ENCODE measurements at places on chromosomes 5 and 9.

- no peak for DNase-seq
Observed at GRCh38 chr9:107492381-107492970, 2.9 kb upstream of the KLF4 start.

- DNase-seq = no peak
Observed at GRCh38 chr9:12759761-12760160, 15.1 kb upstream of the LURAP1L start.

DNA sequence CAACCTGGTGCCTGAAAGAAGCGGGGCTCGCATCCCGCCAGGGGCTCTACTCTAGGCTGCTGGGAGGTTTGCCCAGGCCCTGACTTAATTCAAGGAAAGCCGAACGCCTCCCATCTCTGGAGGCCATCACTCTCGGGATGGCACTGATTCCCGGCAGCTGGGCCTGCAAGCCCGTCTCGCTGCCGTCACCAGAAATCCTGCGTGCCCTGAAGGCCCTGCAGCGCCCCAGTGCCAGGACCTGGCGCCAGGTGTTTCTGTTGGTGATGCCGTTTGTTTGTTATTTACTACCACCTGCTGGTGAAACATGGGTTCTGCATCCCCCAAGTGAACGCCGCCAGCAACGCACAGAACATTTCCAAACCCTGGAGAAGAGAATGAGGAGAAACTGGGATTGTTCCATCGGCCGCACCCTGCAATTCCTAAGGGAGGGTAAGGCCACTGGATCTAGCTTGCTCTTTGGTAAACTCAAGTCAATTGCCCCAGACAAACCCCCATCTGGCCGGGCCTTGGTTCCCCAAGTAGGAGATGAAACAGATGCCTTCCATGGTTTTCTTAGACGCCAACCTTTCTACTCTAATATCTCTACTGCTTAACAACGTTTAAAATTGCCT, 77.9 kb downstream of the AK8 start:
- DNase-seq = peak; percentile 13

DNA sequence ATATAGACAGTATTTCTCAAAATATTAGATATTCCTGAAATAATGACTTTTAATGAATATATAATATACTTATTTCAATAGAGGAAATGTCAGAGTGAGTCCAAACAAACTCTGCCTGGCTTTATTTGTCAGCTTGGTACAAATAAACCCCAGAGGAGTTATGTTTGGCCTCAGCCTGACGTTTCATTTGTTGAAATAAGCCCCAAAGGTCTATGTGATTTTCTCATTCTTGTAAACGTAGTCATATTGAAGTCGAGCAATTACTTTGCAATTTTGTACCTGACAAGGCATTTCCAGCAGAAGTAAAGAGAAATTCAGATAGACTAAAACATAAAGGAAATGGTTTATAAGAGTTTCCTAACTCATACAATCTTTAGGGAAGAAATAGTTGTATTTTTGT, 57.9 kb downstream of the MCCC2 start:
- no peak for DNase-seq

DNA sequence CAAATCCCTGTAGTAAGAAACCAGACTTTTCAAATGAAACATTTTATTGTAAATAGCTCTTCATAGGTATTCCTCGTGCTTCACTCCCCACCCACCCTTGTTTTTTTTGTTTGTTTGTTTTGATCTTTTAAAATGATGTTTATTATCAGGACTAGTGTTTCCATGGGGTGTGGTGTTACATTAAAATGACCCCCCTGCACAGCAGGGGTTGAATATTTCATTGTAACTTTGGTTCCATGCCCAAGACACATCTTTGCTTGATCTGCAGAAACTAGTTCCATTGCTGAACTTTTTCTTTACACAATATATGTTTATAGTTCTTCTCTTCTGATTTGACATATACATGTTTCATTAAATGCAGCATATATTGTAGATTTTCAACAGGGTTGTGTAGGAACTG, 81.3 kb upstream of the DPYSL3 start:
- DNase-seq = no peak

DNA sequence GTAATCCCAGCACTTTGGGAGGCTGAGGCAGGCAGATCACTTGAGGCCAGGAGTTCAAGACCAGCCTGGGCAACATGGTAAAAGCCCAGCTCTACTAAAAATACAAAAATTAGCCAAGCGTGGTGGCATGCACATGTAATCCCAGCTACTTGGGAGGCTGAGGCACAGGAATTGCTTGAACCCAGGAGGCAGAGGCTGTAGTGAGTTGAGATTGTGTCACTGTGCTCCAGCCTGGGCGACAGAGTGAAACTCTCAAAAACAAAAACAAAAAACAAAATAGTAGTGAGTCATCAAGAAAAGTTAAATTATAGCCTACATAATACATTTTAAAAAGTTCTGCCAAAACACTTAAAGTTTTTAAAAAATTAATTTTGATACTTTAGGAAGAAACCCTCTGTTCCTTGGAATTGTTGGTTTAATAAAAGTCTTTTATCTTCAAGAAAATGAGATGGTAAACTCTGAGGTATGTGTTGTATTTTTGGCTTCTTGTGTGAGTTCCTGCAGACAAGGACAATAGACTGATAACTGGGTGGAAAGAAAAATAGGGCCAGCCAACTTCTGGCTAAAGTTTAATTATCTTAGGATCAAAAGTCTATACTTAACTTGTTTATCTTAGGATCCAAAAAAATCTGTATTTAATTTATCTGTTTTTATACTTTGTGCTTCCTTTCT, 9.3 kb downstream of the RUSC2 start:
- DNase-seq = no peak

GRCh38 chr5:114255260-114255659, 106.6 kb upstream of the KCNN2 start:
- no peak for DNase-seq

DNA sequence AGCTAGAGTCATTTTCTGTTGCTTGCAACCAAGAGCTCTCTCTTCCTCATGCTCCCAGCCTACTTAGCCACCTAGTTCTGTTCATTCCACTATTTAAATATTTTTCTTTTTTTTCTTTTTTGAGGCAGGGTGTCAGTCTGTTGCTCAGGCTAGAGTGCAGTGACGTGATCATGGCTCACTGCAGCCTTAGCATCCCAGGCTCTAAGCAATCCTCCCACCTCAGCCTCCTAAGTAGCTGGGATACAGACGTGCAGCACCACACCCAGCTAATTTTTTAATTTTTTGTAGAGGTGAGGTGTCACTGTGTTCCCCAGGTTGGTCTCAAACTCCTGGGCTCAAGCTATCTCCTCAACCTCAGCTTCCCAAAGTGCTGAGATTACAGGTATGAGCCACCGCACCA, 5.1 kb upstream of the F12 start:
- DNase-seq = no peak

GRCh38 chr9:124894741-124895170, 32.8 kb downstream of the ARPC5L start:
- no peak for DNase-seq

DNA sequence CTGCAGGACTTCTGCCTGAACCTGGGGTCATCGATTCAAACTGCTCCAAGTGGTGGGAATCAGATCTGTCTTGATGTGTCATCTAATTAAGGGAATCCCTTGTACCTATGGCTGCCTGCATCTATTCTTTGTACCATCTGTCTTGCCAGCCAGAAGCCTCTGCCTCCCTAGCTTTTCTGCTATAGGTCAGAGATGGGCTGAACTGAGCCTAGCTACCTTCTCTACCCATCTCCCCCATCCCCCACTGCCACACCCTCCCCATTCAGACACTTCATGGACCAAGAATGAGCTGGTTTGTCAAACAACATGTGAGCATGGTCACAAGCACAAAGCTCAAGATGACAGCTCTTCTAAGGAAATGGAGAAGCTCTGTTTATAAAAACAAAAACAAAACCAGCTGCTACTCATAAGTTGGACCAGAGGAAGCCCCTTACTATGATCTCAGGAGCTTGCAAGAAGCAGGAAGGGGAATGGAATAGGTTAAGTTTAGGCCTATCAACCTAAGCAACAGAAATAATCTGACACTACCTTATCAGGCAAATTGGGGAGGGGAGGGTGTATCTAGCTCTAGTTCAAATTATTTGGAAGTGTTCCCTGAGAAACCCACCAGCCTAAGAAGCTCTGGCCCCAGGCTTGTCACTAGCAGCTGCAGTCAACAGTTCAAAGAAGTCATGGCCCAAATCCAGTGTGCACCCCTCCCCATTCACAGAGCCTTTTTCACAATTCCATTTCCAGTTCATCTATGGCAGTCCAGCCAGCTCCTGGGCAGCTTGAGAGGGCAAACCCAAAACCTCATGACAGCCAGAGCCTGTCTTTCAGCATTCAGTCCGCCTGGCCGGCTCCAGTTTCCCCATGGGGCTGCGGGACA, 29.9 kb downstream of the SKP1 start:
- DNase-seq = no peak

DNA sequence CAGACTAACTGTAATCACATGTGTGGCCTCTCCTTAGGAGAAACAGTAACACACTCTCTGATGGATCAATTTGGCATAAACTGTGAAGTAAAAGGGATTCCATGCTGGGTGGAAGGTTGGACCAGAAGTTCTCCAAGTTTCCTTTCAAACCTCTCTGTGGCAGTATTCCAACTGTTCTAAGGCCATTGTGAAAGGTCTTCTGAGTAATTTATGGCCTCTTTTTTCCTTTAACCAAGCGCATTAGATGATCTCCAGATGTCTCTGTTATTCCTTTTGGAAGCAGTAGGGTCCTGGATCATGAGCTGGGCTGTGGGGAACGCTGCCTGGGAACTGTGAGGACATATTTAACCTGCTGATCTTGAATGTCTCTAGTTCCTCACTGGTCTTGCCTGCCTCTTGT, 80.6 kb upstream of the IL6ST start:
- no peak for DNase-seq

- no peak for DNase-seq
Observed at GRCh38 chr9:136544548-136544963, 1.3 kb downstream of the NOTCH1 start.

DNA sequence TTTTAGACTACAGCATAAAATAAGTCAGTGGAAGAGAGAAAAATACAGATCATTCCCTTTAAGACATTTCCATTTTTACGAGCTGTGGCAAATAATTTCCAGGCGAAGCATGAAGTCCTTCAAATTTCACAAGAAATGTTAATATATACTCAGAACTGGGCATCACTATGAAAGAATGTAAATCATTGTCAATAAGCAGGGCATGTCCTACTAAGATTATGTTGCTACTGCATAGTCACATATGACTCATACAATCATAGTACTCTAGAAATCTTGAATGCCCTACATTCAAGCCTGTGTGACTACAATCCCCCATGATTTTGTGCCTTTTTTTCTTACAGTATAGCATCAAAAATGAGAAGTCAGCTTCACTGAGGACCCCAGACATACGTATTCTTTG, 485.2 kb upstream of the FTMT start:
- no peak for DNase-seq

DNA sequence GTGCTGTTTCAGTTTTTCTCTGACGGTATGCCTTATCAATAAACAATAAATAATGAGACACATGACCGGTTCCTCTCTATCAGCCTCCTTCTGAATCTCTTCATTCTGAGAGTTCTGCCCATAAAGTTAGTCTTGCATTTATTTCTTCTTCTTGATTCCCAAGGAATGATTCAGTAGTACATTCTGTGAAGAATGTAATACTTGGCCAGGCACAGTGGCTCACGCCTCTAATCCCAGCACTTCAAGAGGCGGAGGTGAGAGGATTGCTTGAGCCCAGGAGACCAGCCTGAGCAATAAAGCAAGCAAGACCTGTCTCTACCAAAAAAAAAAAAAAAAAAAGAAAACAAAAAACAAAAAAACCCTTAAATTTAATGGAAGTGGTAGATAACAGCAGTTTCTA, 53.9 kb downstream of the PAM start:
- DNase-seq = no peak

GRCh38 chr9:21684231-21684630, 118.2 kb upstream of the MTAP start:
- no peak for DNase-seq

DNA sequence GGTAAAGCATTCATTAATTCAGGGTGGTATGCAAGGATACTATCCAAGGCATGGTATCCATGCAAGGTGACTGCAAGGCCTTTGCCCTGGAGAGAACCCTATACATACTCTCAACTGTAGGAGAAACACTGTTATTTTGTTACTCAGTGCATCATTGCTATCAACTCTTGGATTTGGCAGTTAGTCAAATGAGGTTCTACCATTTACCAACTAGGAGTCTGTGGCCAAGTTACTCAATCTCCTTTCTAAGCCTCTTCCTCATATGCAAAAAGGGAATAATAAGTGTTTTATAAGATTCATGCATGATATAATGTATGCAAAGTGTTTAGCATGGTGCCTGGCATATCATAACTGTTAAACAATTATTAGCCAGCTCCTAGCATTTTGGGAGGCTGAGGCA, 4.0 kb downstream of the PCDHGC3 start:
- DNase-seq = no peak

DNA sequence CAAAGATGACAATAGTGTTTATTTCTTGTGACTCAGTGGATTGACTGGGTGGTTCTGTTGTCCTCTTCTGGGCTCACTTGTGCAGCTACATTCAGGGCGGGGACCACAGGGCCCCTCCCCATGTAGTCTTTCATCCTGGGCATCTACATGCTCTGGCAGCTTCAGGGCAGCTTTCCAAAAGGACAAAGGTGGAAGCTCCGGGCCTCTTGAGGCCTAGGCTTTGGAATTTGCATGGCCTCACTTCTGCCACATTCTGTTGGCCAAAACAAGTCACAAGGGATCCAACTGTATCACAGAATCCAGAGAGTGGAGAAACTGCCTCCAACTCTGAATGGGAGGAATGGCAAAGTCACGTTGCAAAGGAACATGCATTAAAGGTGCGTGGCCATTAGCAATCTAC, 64.3 kb downstream of the ARHGAP26 start:
- no peak for DNase-seq

DNA sequence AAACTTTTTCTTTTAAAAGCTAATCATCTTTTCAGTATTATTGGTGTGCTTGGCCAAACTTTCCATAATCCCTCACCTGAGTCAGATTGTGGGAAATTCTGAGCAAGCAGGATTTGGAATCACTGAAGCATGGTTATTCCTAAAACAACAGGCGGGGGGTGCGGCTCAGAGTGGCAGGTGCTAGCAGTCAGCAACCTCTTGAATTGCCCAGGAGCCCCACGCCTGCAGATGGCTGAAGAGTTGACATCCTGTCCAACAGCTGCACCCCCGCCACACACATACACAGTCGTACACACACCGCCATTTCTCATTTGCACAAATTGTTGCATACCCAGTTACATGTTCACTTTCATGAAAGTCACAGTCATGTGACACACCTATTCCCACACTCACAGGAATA, 96.6 kb downstream of the LHX2 start:
- DNase-seq = no peak

- no peak for DNase-seq
Observed at GRCh38 chr5:151719228-151720000, 32.7 kb upstream of the SPARC start.

DNA sequence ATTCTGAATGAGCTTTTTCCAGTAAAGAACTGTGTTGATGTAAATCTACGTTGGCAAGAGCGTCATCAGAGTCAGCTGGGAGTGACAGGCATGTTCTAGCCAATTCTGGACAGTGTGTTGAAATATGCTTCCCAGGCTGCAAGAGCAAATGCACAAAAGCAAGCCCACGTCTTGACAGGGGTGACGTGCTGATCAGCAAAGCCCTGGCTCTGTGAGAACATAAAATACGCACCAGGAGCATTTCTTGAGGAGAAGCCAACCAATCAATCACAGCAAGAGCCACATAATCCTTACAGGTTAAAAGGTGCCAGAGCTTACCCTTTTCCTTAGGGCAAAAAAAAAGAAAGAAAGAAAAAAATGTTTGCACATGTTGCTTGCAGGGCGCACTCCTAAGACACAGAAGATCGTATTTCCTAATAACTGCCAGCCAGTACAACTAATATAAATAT, 148.1 kb downstream of the PDE4D start:
- no peak for DNase-seq

GRCh38 chr5:179880848-179881590, 22.4 kb upstream of the MRNIP start:
- no peak for DNase-seq

GRCh38 chr5:4243479-4244264, 648.0 kb downstream of the IRX1 start:
- no peak for DNase-seq
